ENCODE measurements at places on chromosomes 1 and 21.

- no peak for DNase-seq
Measured at GRCh38 chr1:71298633-71299032, 217.8 kb upstream of the ZRANB2 start.

DNA sequence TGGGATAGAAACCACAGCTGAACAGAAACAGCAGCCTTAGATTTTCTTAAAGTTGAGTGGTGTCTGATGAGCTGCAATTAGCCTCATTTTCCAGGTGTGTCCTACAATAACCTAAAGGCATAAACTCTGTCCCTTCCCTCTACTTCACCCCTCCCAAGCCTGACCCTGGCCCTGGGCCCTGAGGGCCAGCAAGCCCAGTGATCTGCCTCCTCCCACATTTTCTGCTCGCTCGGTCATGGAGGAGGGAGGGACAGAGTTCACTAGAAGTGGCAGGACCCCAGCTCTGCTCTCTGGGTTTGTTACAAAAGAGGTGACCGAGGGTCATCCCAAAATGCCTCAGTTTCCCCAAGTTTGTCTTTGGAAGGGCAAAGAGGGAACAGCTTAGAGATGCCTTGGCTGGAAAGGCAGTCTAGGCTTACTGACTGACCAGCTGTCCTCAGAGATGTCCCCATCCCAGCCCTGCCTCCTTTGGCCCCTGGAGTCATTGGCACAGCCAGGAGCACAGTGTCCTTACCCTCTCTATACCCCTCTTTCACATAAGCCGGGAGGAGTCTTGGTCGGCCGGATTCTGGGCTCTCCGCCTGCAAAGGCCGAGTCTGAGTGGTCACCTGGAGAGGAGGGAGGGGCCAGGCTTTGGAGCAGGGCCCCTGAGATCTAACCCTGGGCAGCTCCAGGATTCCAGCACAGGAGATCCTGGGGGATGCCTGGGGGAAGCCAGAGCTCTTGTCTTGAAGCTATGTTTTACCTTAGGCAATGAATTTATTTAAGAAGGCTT lies 172.7 kb downstream of the PTPRU start:
- DNase-seq, result no peak

DNA sequence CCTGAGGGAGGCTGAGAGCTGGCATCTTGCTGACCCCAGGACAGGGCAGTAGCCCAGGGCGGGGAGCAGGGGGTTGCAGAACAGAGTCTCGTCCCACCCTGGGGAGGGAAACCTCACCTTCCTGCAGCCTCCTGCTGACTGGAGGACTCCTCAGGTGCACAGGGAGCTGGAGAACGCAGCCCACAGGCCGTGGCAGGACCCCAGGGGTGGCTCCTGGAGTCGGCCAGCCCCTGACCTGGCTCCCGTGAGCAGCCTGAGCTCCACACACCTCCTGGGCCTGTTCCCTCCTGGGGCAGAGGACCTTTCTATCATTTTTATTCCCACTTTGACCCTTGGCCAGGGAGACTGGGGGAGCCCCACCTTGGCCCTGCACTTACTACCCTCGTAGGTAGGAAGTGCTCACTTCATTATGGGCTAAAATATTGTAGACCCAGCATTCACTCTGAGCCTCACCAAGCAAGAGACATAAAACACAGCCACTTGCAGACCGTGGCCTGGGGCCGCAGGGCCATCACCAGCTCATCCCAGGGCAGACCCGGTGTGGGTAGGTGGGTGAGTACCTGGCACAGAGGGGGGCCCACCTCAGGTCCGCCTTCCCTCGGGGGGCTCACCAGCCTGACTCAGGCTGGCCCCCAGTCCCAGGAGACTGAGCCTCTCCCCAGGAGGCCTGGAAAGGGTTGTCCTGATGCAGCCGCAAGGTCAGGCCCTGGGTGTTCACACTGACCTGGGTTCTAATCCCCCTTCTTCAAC lies 287.3 kb upstream of the VAMP3 start:
- no peak for DNase-seq

- DNase-seq, result no peak
Measured at GRCh38 chr1:215282557-215282956, 200.0 kb downstream of the KCNK2 start.

DNA sequence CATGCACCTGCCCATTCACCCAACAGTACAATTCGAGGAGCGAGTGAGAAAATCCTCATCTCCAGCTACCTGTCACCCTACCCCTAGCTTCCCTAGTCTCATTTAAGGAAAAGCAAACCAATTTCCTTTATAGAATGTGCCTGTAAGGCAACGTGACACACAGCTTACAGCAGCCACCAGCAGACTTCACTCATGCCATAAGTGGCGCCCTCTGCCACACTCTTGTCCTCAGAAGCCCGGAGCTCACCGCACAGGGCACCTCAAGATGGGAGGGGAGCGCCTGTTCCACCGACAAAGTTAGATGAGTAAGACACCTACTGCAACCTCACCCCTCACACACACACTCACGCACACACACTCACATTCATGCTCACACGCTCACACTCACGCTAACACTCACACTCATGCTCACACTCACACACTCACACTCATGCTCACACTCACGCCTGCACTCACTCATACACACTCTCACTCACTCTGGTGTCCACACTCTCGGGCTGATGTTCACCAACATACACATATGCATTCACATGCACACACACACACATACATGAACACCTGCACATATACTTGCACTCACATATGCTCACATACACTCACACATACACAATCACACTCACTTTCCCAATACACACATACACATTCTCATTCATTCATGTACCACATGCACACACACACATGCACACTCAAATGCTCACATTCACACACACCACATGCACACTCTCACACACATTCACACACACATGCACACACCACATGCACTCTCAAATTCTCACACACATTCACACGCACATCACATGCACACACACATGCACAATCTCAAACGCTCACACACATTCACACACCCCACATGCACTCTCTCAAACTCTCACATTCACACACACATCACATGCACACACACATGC lies 170.7 kb downstream of the PSMG1 start:
- no peak for DNase-seq

DNA sequence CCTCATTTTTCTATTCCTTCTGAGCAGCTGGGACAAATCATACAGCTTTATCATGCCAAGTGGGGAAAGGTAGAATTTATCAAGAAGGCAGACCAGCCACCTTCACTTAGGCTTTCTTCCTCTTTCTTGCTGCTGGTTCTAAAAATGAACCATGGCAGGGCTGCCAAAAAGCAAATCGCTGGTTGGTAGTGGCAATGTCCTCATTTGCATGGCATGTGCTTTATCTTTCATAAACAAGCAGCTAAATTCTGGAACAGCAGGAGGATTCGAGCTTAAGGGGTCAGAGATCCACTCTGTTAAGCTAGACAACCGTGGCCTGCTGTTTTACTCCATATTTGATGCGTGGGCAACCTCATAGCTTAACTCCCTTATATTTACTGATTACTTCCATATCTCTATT lies 91.3 kb downstream of the RPE65 start:
- no peak for DNase-seq

DNA sequence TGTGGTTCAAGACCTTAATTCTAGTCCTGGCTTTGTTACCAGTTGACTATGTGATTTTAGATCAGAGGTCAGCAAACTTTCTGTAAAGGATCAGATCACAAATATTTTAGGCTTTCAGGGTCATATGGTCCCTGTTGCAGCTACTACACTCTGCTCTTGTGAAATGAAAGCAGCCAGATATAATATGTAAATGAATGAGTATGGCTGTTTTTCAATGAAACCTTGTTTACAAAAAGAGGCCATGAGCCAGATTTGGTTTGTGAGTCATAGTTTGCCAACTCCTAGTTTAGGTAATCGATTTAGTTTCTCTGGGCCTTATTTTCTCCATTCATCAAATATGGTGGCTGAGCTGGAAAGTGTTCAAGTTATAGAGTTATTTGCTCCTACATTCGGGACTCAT lies 346.7 kb downstream of the NUF2 start:
- no peak for DNase-seq

DNA sequence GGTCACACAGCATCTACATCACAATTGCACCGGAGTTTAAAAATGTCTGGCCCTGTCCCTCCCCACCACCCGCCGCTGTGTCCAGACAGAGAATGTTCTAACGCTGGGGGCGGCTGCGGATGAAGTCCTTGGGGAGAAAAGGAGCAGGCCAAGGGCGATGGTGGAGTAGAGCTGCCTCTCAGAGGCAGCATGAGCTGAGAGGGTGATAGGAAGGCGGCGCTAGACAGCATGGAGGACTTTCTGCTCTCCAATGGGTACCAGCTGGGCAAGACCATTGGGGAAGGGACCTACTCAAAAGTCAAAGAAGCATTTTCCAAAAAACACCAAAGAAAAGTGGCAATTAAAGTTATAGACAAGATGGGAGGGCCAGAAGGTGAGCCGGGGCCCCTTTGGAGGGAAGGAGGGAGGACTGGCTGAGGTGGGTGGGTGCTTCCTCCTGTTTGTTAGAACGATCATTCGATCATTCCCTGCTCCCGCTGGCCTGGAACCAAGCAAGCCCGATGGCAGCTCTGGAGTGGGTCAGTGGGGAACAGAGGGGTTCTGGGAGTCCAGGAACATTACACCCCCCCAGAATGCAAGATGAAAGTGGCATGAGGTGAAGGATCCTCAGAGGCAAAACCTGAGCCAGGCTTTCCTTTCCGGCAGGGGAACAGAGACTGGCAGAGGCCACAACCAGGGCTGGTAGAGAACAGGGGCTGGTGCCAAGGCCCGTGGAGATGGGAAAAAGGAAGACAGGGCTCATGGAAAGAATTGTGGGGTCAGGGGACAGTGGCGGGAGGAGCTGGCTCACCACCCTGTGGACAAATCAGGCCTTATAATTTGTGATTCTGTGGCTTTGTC lies at the start of the genes FAM229A and TSSK3:
Gene FAM229A (minus strand): TSS at position 12 of the 840 bp plus-strand sequence. CDS start 394 bp downstream, outside the sequence.
Gene TSSK3 (plus strand): TSS at position 66 of the 840 bp plus-strand sequence. CDS start 163 bp downstream, at position 229.
- DNase-seq, result no peak

DNA sequence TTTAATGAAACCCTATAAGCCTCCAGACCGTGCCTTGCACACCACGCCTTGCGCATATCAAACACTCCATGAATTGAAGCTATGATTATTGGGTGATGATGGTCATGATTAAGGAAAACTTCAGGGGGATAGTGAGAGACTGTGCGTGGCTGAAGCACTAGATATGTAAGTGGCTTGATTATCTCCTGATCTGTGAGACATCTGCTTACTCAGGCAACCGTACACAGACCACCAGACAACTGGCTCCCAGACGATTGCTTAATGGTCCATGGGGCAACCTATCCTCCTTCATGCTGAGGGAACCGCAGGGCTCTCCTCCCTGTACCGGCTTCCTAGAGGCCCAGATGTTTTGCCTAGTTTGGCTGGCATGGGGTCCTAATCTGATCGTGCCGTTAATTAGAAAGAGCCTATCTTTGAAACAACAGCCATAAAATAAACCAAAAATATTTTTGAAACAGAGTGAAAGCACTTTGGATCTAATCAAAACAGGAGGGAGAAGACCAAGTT lies 51.6 kb downstream of the IRF2BP2 start:
- DNase-seq, result no peak

- no peak for DNase-seq
Measured at GRCh38 chr1:13808729-13809131, 108.7 kb downstream of the PRDM2 start.
